ENCODE measurements at places on chromosomes 5 and 9.

DNA sequence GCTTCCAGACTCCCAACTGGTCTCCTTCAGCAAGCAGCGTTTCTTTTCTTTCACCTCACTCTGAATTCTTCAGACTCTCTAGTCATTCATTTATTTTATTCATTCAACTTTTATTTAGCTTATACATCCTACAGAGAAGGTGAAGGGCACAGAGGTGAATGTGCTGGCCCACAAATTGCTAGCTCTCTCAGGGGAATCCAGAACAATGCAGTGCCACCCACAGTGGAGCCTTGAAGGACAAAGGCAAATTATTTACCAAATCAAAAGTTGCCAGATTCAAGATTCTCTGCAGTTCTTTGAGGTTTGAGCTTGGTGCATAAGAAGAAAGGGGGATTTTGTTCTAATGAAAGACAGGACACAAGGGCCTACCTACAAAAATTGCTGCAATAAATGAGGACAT lies 29.7 kb downstream of the GRIA1 start:
- no peak for DNase-seq

DNA sequence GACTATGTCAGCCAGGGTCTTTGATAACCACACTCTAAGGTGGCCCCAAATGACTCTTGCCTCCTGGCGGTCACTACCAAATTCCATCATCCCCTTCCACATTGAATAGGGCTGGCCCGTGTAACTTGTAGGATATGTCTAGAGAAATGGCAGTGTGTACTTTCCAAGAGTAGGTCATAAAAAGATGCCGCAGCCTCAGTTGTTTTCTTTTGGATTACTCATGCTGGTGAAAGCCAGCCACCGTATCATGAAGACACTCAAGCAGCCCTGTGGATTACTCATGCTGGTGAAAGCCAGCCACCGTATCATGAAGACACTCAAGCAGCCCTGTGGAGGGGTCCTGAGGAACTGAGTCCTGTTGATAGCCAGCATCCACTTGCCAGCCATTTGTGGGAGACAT lies 172.0 kb upstream of the TBC1D2 start:
- DNase-seq = no peak

- no peak for DNase-seq
Measured at GRCh38 chr9:89786655-89787054, 181.8 kb downstream of the GADD45G start.

GRCh38 chr9:134558124-134558905 lies 83.3 kb upstream of the COL5A1 start:
- DNase-seq = peak; percentile 43

- DNase-seq = no peak
Measured at GRCh38 chr5:99248066-99248465, 319.3 kb upstream of the CHD1 start.

GRCh38 chr5:174409971-174410370 lies 314.4 kb upstream of the MSX2 start:
- no peak for DNase-seq

DNA sequence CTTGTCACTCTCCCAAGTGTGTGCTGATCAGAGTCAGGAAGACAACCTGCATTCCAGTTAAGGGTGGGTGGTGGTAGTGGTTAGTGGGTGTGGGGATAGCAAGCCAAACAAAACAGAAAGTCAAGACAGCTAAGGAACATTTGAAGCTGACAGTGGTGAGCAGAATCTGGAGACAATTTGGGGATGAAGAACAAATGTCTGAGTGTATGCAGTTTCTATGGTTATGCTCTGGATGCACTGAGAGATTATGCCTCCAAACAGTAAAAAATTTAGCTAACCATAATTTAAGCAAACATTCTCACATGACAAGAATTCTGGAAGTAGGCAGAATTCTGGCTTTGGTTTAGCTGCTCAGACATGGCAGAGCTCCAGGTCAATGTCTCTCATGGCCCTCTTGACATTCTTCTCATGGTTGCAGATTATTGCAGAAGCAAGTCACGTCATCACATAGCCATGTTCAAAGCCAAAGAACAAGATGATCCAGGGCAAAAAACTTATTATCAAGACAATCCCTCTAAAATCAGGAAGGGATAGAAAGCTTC lies 148.7 kb downstream of the LURAP1L start:
- DNase-seq = no peak

DNA sequence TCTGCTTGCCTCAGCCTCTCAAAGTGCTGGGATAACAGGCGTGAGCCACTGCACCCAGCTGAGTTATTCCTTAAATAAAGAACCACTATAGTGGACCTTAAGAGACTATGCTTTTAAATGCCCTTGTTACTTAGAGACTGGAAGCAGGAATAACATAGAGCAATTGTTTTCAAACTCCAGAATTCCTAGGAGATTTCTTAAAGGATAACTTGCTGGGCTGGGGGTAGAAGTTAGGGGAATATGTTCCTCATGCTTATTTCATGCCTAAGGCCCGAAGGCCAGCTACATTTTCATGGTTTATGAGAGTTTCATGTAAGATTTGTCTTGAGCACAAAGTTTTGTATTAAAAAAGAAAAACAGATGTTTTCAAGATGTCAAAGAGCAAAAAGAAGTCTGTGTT lies 48.2 kb downstream of the CSNK1A1 start:
- DNase-seq = no peak

DNA sequence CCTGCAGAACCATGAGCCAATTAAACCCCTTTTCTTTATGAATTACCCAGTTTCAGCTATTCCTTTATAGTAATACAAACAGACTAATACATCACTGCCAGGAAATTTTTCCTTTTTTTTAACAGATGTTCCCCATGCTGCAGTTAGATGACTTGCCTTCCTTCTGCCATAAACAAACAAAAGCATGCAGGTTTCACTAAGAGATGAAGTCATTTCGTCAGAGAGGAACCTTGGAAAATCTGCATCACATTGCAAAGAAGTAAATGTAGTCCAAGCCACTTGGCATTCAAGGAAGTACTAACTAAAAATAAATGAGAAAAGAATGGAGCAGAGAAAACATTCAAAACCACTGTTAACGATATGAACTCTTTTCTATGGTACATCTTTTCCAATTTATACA lies 194.1 kb upstream of the EFNA5 start:
- DNase-seq = no peak

GRCh38 chr5:157463621-157464518 lies 3.9 kb downstream of the NIPAL4 start:
- DNase-seq = no peak

DNA sequence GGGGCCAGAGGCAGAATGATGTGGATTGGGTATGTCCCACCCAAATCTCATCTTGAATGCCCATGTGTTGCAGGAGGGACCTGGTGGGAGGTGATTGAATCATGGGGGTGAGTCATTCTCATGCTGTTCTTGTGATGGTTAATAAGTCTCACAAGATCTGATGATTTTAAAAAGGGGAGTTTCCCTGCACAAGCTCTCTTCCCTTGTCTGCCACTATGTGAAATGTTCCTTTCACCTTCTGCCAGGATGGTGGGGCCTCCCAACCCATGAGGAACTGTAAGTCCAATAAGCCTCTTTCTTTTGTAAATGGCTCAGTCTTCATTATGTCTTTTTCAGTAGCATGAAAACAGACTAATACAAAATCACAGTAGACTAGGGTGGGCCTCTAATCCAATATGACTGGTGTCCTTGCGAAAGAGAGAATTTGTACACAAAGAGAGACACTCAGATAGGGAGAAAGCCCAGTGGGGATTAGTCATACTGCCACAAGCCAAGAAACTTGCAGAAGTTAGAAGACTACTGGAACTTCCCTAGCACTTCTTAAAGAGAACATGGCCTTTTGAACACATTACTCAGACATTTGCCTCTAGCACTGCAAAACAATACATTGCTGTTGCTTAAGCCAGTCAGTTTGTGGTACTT lies 68.4 kb downstream of the ANXA1 start:
- DNase-seq = no peak

DNA sequence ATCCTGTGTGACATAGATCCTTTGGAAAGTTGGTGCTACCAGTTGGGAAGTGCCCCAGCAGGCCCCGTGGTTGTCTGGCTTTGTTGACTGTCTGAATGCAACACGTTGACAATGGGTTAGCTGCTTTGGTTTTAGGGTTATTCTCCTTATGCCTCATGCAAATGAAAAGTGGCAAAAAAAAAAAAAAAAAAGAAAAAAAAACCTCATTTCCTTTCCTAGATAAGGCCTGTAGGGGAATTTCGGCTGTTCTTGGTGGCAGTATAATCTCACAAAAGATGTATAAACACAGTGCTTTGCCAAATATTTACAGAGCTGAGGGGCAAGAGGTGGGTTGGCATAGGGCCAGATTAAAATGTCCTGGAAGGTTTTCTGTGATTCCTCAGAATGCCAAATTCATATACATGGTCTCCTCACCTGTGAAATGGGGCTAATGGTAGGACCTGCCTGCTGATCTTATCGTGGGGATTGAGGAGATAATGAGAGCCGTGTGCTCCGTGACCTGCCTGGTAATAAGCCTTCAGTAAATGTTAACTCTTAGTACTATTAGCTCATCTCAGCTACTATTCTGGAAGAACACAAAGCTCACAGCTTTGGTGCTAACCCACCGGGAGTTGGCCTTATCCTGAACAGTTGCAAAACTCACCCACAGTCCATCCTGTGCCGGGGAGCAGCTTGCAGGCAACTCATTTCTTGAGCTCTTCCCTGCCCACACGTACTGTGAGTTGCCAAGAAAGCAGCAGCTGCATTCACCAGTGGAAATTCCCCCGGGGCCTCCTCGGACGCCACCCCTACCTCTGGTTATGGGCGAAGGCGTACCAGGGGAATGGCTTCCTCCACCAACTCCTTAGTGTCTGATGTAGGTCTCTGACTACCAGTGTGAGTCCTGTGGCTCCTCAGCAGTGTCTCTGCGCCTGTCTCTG lies 220.3 kb downstream of the NR3C1 start:
- DNase-seq = no peak

- peak; percentile 90 for DNase-seq
Measured at GRCh38 chr9:128412120-128412790, 8.4 kb upstream of the CERCAM start.

GRCh38 chr5:53236683-53237082 lies 127.1 kb upstream of the MOCS2 start:
- no peak for DNase-seq

GRCh38 chr9:116087246-116087645 lies 66.3 kb upstream of the PAPPA start:
- no peak for DNase-seq

GRCh38 chr5:66529182-66529581 lies 67.0 kb upstream of the MAST4 start:
- DNase-seq = no peak

DNA sequence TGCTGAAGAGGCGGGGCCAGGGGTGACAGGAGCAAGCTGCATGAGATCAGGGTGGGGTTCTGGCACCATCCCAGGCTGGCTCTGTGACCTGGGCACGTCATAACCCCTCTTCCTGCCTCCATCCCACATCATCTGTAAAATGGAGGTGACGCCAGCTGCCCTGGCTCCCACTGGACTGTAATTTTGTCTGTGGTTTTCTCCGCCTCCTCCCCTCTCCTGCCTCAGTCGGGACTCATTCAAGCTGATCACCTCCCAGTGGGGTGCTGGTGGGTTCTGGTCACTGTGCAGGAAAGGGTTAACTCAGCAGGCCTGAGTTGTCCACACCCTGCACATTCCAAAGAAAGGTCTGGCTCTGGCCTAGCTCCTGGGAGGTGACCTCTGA lies 128.2 kb downstream of the RXRA start:
- DNase-seq = no peak

GRCh38 chr9:115730845-115731244 lies 422.7 kb upstream of the PAPPA start:
- DNase-seq = no peak

DNA sequence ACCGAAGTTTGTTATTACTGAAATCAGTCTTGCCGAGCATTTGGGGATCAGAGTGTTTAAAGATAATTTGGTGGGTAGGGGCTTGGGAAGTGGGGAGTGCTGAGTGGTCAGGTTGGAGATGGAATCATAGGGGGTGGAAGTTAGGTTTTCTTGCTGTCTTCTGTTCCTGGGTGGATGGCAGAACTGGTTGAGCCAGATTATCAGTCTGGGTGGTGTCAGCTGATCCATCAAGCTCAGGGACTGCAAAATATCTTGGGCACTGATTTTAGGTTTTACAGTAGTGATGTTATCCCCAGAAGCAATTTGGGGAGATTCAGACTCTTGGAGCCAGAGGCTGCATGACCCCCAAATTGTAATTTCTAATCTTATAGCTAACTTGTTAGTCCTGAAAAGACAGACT lies 5.4 kb upstream of the ANKRD31 start:
- no peak for DNase-seq

GRCh38 chr9:114159691-114160090 lies 4.4 kb downstream of the COL27A1 start:
- no peak for DNase-seq

DNA sequence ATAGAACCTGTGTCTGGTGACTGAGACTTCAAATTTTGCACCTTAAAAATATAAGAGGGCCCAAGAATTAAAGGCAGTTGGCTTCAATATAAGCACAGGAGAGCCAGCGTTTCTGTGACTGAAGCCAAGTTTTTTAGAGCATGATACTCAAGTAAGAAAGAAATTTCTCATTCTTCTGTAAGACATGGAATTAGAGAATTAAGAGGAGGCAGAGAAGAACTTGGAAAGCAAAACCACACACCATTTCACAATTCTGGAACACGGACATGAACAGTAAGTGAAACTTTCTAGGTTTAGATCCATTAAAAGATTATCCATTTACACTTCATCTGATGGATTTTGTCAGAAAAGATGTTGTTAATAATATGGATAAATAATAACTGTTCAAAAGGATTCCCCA lies 8.9 kb upstream of the AGXT2 start:
- DNase-seq = no peak

GRCh38 chr5:119449882-119450281 lies 2.4 kb upstream of the HSD17B4 start:
- DNase-seq = no peak

DNA sequence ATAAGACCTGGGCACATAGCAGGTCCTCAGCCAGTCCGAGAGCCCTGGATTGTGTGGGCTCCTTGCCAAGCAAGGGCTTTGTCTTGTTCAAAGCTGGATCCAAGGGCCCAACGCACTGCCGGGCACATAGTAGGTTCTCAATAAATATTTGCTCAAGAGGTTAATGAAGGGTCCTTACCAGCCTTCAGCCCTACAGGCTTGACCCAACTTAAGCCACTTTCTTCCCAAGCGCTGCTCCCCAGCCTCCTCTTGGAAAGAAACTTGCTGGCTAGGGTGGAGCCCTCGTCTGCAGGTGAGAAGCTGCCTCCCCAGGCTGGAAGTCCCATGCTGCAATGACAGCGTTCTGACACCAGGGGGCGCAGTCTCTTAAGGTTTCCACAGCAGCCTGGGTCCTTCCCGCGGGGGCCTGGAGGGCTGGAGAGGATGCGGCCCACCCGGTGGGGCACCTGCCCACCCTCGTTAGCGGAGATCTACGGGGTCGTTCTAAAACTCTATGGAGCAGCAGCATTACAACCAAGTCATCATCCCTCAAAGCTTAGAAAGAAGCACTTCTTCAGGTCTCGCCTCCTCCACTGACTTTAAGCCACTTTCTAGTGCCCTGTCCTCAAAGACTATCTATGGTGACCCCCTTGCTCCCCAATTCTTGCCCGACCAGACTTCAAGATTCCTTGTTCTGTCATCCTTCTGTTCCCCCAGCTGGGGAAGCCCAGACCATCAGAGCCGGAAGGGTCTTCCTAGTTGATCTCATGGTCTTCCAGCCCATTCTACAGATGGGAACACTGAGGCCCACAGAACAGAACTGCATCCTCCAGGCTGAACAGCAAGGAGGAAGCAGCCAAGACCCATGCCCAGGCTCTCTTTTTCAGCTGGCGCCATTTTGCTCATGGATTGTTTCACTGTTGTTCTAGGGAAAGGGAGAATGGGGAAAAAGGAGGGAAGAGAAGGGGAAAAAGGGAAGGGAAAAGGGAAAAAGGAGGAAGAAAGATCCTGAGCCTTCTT lies 115.4 kb downstream of the LHX2 start:
- peak; percentile 80 for DNase-seq

Data from type B pancreatic cell (in vitro differentiated cells).